ENCODE measurements at places on chromosomes 1 and 21.
A peak's percentile ranks its signal among the peaks of the same experiment; 100 is the strongest.

DNA sequence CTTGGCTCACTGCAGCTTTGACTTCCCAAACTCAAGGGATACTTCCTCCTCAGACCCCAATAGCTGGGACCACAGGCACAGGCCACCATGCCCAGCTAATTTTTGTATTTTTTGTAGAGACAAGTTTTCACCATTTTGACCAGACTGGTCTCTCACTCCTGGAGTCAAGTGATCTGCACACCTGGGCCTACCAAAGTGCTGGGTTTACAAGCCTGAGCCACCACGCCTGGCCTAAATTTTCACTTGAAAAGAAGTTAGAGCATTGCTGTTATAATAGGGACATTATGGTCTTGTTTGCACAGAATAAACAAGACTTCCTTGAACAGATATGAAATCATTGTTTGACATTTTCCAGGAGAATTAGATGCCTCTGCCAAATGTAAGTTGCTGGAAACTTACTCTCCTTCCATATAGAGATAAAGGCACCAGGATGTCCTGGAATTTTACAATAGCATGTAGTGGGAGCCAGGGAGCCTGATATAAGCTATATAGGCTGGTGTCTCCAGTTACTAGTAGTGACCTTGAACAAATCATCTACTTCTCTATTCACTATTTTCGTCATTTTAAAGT lies 16.9 kb downstream of the SLC35A3 start:
- DNase-seq, result no peak

GRCh38 chr21:31592963-31593560 lies 66.4 kb upstream of the SOD1 start:
- no peak for DNase-seq

GRCh38 chr1:114152508-114153260 lies 985 bp downstream of the SYT6 start:
- DNase-seq, result peak; percentile 25

DNA sequence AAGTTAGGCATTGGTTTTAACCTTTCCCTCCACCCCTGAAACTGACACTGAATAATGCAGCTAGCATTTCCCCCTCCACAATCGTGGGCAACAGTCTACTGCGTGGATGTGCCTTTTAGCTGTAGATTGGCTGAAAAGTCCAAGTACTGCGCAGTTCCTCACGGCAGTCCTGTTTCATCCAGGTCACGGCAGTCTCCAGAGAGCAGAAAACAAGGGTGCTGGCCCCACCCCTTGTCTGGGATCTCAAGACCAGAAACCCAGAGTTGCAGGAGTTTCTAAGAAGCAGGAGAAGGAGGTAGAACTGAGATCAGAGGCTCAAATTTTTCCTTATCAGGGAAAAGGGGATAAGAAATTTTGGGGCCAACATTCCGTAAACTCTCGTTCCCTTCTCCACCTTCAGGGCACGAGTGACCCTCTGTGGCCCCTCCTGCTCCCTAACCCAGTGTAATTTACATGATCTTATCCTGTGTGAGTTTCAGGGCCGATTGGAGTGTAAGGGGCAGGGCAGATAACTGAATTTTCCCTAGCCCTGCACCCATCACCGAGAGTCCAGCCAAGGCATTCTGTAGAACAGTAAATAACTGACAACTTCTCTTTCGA lies 25.9 kb upstream of the PLA2G2C start:
- no peak for DNase-seq

GRCh38 chr1:53346814-53347176 lies 18.9 kb upstream of the LRP8 start:
- DNase-seq, result no peak

GRCh38 chr1:24551290-24551959 lies 4.5 kb upstream of the NCMAP start:
- no peak for DNase-seq

DNA sequence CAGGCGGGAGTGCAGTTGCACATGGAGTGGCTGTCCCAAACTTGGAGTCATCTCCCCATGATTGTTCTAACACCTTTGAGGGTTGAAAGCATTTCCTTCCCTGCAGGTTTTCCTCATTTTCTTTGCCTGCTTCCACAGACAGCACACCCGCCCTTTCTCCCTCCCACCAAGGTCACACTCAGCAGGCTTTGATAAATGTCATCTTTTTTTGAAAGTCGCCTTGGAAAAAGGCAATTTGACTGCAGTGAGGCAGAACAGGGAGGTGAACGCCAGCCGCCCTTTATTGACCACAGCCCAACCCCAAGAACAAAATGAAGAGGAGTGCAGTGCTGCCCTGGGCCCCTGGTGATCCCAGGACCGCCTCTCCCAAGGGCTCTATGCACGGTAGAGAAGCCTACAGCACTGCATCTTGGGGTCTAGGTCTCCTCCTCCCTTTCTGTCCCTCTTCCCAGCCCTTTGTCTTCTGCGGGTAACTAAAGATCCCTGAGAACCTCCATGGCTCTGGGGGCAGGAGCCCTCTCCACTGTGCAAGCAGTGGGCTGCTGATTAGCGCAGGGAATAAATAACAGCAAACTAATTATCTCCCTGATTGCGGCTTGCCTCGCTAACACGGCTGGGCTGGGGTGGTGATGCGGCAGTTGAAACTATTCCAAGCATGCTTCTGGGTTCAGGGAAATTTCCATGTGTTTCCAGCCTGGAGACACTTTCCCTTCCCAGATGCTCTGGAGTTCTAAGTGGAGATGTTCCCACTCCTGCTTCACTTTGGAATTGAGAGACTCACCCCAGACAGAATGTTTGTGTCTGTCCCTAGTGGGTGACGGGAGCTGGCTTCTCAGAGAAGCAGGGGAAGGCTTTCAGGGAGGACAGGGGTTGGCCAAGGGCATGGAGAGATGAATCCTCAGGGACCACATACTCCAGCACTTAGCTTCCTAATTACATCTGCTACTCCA lies 11.8 kb upstream of the AMIGO1 start:
- DNase-seq, result no peak

DNA sequence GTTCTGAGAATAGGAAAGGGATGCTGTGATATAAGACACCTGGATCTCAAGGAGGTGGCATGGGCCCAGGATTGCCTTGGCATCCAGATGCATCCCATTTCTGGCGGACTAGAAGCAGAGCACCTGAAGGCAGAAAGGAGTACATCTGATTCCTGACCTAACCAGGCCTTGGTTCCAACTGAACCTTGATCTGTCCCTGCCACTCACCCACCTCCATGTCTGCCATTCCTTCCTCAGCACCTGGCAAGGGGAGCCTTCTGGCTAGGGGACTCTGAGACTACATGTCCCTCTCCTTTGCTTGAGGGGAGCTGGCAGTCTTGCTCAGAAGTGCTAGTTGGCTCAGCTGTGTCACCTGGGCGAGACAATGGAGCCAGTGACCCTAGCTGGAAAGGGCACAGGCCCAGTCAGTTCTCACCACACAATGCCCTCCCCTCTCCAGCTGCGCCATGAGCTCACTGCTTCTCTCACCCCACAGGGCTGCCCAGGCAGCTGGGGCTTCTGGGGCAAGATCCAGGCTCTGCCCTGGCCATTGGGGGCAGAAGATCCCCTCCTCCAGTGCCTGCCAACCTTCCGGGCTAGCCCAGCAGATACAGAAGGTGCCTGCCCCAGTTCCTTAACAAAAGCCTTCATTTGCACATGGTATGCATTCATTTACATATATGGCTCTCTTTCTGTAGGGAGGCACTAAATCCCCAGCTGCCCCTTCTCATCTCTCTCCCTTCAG lies 2.9 kb downstream of the IGSF8 start:
- no peak for DNase-seq

GRCh38 chr1:100414693-100415497 lies 62.6 kb downstream of the CDC14A start:
- no peak for DNase-seq

DNA sequence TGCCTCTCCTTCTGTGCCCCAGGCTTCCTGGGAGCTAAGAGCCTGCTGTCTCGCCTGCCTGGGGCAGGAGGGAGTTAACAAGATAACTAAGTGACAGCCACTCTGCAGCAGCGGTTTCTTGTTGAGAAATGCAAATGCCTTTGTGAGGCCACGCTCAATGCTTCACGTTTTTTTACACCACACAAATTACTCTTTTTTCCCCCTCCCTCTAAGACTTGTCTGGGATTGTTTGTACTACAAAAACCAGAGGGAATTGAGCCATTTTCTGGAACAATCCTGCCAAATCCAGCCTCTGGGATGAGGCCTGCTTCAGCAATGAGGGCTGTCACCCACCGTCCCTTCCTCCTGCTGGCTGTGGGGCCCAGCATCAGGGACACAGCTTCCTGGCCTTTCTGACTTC lies 119.6 kb downstream of the ACTL8 start:
- DNase-seq, result peak; percentile 54

GRCh38 chr1:150760013-150760412 lies 5.6 kb downstream of the CTSS start:
- no peak for DNase-seq

- DNase-seq, result no peak
These were observed 13.8 kb upstream of the EDEM3 start for GRCh38 chr1:184768467-184768866.

DNA sequence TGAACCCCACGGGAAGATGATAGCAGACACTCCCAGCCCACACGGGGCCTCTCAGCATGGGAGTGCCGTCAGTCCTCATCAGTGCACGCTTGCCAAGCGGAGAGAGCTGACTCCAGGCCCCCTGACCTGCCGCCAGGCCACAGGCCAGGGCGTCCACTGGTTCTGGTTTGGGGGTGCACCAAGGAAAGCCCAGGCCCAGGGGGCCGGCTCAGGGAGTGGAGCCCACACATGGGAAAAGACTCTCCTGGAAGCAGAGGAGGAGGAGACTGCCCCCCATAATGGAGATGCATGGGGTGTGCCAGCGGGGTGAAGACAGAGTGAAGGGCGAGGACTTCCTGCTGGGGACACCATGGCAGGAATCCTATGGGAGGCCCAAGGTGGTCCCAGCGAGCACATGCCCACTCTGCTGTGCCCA lies 6.4 kb downstream of the TRIM11 start:
- DNase-seq, result no peak

- DNase-seq, result no peak
These were observed 19.4 kb downstream of the KNCN start for GRCh38 chr1:46532095-46532494.

DNA sequence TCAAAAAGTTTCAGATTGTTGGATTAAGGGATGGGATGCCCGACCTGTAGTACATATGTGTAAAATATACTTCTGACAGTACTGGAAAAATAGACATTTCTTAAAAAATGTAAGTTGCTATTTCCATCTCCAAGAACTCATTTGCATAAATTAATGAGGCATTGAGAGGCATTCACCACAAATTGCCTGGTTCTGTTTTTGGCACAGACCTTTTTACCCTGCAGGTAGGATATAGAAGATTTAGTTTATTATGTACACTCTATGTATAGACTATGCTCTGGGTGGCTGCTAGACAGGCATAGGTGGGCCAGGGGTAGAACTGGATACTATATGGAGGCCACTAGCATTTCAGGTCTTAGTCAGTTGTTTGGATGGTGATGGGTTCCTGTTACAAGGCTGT lies 8.0 kb downstream of the CCDC17 start:
- no peak for DNase-seq

DNA sequence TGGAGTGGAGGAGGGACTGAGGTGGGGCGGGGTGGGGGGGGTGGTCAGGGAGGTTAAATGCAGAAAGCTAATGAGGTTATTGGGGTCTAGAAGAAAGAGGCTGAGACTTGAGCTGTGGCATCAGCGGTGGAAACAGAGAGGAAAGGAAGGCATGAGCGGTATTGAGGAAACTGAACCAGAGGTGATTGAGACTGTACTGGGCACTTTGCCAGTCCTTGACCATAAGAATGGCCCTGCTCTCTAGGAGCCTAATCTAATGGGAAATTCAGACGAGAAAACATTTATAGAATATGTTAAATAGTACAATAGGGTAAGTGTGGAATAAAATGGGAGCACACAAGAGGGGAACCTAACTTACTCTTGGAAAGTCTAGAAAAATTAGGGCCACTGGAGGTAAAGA lies 23.7 kb downstream of the SLC44A3 start:
- DNase-seq, result no peak

- DNase-seq, result no peak
These were observed 9.4 kb downstream of the TRIM45 start for GRCh38 chr1:117112047-117112717.

GRCh38 chr21:26557106-26557505 lies 16.0 kb downstream of the CYYR1 start:
- DNase-seq, result no peak

- no peak for DNase-seq
These were observed 21.3 kb upstream of the RUNX1 start for GRCh38 chr21:35070436-35070835.

DNA sequence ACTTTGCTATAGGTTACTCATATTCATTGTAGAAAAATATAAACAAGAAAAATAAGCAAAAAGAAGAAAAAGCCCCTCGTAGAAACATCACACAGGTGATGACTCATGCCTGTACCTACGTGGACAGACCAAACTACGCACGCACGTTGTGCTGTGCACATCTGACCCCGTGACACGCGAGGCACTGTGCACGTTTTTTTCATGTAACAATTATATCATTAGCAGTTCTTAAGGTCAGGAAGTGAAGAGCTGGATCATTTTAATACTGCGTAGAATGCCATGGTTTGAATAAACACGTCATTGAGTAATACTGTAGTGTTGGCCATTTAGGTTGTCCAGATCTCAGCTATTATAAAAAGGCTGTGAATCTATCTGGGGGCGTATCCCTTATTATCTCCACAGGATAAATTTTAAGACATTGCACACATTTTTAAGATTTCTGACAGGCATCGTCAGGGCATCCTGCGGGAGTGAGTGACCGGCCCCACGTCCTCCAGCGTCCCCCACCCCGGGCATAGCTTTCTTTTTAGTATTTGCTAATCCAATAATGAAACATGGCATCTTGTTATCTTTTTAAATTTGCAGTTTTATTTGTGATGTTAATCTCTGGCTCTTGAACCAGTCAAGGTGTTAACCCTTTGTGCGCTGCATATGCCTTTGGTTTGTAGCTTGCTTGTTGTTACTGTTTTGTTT lies 23.4 kb upstream of the ADARB1 start:
- DNase-seq, result no peak

GRCh38 chr21:41630917-41631316 lies 123.0 kb upstream of the TMPRSS2 start:
- no peak for DNase-seq

DNA sequence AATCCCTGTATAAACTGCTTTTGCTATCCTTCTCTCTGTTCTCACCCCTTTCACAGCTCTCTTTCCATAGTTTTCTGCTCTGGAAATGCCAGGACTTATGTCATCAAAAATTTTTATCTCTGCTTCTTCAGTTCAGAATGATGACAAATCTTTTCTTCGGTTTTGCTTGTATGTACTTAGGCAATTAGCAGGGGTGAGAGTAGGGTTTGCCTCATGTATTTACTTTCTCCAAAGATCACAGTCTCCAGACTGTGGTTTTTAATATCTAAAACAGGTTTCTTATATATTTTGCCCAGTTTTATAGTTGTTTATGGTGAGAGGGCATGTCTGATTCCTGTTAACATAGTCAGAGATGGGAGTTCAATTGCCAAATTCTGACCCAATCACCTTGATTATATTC lies 235.4 kb upstream of the LYPLAL1 start:
- DNase-seq, result no peak

All from ACHN (cell line).